ENCODE measurements at places on chromosomes 11 and 22. TPM values are rescaled to one million over a fixed set of nuclear protein-coding genes. Genes with fewer than 3 reads are reported as not detected.

GGTLC3 gene
- total RNA-seq, result not detected

NPAS4 gene
- total RNA-seq, result not detected

SOX10 gene
- total RNA-seq, result not detected

TMEM151A gene
- total RNA-seq, result not detected

APOL2 gene
- 57.7 TPM for total RNA-seq

BEST1 gene
- total RNA-seq, result not detected

CARNS1 gene
- 0.23 TPM for total RNA-seq

MICAL2 gene
- total RNA-seq, result 110 TPM

SH3BP1 gene
- 2.7 TPM for total RNA-seq

CHRM4 gene
- total RNA-seq, result 0.17 TPM

SCGB1A1 gene
- total RNA-seq, result not detected

GAL3ST1 gene
- 0.17 TPM for total RNA-seq

SYT12 gene
- total RNA-seq, result 0.09 TPM

CALCA gene
- not detected for total RNA-seq

LMO2 gene
- total RNA-seq, result 149 TPM

COX8A gene
- 287 TPM for total RNA-seq

PANX3 gene
- total RNA-seq, result not detected

APOBEC3H gene
- total RNA-seq, result not detected

PRR33 gene
- not detected for total RNA-seq

SYT7 gene
- total RNA-seq, result 0.51 TPM

PIWIL4 gene
- total RNA-seq, result 1.2 TPM

CCDC34 gene
- 4.1 TPM for total RNA-seq

MGAT3 gene
- not detected for total RNA-seq

PHLDA2 gene
- 1.5 TPM for total RNA-seq

IGLL5 gene
- total RNA-seq, result not detected

OR51G1 gene
- total RNA-seq, result not detected

All from dermis blood vessel endothelial cell (primary cell).